ENCODE measurements at places on chromosomes 1 and 21.

DNA sequence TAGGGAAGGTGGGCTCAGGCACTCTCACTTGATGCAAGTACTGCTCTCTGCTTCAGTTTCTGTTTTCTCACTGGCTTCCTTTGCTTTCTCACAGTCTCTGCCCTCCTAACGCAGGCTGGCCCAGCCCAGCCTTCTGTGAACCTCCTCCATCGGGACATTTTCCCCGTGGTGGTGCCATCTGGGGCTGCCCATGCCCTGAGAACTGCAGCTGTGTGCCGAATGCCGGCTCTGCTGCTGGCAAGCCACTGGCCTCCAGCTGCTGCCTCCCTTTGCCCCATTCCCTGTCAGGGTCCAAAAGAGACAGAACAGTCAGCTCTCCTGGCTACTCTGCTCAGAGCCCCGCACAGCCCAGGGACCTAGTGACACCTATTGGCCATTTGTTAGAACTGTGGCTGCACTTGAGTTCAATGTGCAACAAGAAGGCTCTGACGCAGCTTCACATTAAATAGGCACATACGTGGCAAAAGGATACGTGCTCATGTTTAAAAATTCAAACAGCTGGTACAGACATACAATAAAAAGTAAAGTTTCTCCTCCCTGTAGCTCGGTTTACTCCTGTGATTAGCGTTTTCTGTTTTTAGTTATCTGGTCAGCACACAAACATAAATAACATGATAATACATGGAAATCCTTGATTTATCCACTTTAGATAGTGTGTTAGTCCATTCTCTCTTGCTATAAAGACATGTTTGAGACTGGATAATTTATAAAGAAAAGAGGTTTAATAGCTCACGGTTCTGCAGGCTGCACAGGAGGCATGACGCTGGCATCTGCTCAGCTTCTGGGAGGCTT, 46.6 kb downstream of the FCRL5 start:
- peak; percentile 60 for DNase-seq

DNA sequence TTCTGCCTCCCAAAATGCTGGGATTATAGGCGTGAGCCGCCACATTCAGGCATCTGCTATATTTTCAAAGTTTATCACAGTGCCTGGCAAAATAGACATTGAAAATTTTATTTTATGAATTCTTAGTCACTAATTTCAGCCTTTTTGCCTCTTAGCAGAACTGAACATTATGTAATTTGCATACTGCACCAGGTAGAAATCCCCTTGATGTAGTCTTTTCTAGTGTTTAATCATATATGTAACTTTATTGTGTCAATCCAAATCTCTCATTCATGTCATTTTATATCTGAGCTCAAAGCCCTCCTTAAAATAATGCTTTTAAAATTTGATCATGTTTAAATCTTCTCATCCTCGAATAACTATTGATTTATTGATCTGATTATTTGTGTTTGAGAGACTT, 19.2 kb downstream of the WDTC1 start:
- no peak for DNase-seq

- DNase-seq: no peak
Measured at GRCh38 chr1:163069142-163069541, at the start of gene RGS4. TSS of gene RGS4 (plus strand) at chr1:163069361. CDS start at chr1:163069485, 124 bp downstream.

GRCh38 chr1:109199710-109200109, 14.0 kb upstream of the SARS1 start:
- peak; percentile 36 for DNase-seq

DNA sequence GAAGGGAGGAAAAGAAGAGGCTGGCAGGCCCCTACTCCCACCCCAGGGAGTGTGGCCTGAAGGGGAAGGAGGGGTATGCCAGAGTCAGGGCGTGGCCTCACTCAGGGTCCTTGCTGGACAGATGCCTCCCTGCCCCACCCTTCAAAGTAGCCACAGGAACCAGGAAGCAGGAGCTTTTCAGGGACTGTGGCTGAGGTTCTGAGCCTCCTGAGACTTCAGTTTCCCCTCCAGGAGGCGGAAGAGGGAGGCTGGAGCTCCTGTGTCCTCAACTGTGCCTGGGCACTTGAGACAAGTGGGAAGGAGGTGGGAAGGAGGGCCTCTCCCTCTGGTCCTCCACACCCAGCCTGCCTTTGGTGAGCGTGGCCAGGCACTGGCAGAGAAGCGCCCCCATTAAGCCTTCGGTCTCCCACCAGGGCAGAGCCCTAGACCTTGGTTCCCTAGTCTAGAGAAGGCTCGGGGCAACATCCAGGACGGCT, 5.3 kb downstream of the CELSR2 start:
- no peak for DNase-seq

GRCh38 chr1:201122321-201122957, 4.5 kb downstream of the ASCL5 start:
- DNase-seq: no peak

GRCh38 chr1:12088607-12089006, 25.5 kb downstream of the TNFRSF8 start:
- peak; percentile 66 for DNase-seq

DNA sequence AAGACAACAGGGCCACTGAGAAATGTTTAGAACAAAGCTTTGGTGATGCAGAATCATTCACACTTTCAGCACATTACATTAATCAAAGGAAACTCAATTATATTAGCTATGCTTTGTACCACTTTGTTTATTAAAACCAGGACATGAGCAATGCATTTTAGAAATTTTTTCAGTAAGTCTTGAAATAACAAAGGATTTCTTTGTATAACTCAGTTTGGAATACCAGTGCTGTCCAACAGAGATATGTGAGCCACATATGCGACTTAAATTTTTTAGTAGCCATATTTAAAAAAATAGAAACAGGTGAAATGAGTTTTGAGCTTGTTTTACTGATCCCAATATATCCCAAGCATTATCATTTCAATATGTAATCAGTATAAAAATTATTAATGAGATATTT, 18.8 kb upstream of the F3 start:
- DNase-seq: no peak

GRCh38 chr1:155984341-155984740, 6.0 kb upstream of the ARHGEF2 start:
- DNase-seq: no peak

GRCh38 chr1:80436851-80437250, 1363.9 kb upstream of the ADGRL2 start:
- DNase-seq: no peak

DNA sequence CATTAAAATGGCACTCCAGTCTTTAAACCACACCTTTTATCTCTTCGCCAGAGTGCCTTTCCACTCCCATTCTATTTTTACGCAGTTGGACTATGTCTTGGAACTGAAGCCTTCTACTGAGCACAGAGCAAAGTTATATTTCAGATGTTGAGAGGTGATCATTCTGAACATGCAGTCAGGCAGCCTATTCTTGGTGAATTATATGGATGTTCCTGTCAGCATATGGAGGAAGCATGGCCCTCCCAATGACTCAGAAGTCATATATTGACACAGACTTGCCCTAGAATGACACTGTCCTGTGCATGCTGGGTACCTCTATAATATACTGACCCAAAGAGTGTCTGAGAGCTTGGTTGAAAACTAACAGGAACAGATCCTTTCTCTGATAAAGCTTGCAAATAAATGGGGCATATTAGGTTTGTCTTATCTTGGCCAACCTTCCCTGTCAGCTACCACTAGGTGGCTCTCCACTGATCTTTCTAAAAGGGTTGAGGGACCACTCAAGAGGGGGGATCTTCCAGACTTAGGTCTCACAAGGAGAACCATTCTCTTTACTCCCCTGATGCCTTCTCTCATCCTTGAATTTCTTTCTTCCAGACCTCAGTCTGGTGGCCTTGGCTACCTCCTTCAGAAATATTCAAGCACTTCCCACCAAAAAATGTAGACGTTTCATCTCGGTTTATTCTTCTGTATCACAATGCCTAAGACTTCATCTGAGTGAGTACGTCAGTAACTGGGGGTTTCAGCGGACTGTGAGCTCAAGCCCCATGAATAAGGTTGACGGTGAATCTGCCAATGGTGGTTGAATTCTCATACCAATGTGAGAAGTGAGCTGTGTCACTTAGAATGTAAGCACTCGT, 11.8 kb upstream of the ALG14 start:
- DNase-seq: peak; percentile 30

DNA sequence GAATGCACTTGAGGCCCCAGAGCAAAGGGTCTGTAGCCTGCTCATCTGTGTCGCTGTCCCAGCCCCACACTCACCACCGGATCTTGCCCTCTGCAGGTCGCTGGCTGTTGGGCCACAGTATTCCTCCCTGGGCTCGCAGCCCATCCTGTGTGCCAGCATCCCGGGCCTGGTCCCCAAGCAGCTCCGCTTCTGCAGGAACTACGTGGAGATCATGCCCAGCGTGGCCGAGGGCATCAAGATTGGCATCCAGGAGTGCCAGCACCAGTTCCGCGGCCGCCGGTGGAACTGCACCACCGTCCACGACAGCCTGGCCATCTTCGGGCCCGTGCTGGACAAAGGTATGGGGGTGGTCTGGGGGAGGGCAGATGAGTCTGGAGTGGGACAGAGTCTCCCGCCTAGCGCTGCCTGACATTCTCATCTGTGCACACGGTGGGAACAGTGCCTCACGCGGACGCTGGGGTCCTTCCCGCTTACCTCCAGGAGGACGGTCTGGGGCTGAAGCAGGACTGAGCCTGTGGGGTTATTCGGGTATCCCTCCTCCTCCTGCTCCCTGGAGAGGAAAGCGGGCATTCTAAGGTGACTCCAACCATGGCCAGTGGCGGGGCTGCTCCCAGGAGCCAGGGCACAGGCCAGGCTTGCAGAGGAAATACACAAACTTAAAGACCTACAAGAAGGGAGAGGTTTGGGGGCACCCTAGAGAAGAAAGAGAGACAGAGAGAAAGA, 15.9 kb downstream of the WNT3A start:
- no peak for DNase-seq

DNA sequence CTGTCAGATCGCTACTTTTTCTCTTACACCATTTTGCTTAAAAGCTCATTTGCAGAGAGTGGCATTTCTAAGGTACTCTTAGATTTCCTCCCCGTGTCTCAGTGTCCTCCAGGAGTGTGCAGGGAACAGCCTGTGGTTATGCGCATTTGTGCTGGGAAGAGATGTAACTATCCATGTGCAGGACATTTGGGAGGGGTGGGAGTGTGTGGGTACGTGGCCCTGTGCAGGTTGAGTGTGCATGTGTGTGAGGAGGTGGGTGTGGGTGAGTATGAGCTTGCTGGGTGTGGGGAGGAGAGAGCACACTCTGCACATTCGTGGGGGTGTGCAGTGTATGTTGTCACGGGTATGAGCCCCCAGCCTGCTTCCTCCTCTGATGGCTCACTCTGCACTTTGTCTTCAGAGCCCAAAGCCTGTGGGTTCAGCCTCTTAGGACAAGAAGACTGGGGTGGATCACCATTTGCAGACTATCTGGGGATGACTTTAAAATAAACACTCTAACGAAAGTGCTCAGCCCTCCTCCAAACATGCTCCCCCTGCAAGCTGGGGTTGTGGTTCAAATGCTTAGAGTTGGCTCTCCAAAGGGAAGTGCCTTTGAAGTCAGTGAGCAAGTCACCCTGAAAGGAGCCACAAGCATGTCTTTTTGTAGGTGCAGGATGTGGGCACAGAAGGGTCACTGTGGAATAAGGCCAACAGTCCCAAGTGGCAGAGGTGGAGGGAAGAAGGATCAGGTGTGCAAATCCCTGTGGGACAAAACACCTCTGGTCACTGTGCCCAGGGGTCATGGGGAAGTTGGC, 295.4 kb downstream of the RRAGC start:
- no peak for DNase-seq

DNA sequence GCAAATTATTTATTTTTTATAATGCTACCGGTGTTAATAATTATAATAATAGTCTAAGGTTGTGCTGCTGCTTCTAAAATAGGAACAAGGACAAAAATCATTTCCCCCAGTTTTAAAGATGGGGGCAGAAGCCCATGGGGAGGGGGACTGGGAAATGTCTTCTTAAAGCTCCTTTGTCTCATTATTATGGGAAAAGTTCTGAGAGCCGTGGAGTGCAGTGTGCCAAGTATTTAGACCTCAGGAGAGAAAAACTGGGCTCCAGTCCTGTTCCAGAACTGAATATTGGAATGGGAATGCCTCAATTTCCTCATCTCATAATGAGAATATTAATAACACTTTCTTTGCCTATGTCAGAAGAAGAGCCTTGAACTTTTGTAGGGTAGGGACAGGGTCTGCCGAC, 40.9 kb upstream of the ATF3 start:
- no peak for DNase-seq

DNA sequence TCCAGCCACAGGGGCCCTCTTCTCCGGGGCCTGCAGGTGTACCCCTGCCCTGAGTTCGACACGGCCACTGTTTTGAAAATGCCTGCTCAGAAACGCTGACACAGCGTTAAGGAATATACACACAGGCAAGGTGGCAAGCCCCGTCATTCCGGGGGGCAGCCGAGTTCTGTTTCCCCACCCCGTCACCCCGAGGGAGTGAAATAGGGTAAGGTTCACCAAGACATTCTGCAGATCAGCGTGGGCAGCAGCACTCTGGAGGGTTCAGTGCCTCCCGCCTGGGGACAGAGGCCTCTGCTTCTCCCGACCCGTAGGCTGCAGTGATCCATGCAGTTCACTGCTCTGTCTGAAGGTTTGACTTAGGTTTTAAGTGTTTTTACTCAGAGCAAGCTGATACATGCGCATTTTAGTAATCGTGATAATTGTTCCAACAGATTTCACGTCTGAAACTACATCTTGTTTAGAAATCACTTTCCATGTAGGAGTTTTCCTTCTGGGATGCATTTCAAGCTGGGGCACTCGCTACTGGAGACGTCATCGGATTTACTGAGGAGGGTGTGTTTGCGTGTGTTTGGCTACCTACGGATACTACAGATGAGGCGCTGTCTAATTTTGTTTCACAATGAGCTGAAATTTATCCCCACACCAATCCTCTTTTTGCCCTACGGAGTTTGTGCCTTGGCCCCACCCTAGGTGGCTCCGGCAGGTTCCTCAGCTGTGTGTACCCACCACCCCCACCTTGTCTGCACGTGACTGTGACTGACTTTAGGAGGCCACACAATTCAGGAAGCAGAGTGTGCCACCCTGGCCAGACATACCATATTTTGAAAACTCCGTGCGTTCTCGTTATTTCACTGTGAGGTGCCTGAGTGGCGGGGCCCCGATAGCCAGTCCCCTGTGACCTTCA, 63.5 kb downstream of the AGPAT3 start:
- DNase-seq: no peak

DNA sequence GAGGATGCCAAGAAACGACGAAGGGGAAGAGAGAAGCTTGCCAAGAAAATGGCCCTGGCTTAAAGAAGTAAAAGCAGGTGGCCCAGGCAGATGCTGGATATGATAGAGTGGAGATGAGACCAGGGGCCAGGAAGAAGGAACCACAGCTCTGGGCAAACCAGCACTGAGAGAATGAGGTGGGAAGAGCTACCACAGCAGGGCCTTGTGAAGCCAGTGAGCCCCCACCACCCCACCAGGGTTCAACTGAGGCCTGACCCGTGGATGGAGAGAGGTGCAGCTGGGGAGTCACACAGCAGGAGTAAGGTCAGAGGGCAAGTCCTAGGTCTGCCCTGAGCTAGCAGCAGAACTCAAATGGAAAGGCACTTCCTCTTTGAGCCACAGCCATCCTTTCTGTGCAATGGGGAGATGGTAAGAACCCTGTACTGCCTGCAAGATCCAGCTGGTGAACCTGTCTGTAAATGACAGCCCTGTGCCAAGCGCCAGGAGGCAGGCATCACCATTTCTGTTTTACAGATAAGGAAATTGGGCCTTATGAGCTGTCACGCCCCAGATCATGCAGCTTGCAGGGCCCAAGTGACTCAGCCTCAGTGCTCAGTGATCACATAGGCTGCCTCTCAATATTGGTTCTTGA, 8.5 kb downstream of the SH3BGRL3 start:
- DNase-seq: peak; percentile 90

GRCh38 chr1:245657371-245657770, 502.6 kb downstream of the KIF26B start:
- DNase-seq: no peak
